Epithelial cell of esophagus (primary cell): ENCODE measurements at places on chromosomes 2 and 18.

GRCh38 chr2:8544786-8545694 is 136.8 kb upstream of the ID2 start:
- no peak for DNase-seq

GRCh38 chr2:196159221-196159892 is 12.0 kb downstream of the STK17B start:
- DNase-seq = no peak

- DNase-seq = peak; percentile 38
Measured at GRCh38 chr2:174337337-174338146, 2.8 kb downstream of the SP9 start.

DNA sequence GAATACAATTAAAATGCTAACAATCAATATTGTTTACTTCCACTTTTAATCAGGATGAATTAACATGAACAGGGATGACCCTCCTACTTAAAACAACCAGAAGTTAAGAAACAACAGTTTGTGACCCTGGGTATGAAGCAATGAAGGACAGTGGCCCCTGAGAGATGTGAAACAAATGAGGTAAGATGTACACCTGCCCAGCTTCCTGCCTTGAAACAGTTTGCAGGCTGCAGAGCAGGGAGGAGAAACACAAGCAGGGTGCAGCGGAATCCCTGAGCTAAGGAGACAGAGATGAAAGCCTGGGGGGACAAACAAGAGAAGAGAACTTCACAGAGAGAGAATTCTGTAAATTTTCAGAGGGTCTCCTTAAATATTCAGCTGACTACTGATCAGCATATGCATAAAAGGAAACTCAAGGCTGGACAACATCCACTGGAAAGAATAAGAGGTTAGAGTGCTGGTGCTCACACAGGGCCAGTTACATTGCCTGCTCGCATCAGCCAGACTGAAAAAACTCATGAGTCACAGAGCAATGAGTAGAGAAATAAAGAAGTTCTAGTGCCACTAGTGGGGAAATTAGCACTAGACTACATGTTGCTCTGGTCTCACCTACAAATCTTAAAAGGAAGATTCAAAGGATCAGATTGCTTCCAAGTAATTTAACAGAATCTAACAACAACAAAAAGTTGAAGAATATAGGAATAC is 106.4 kb downstream of the PID1 start:
- DNase-seq = peak; percentile 33

DNA sequence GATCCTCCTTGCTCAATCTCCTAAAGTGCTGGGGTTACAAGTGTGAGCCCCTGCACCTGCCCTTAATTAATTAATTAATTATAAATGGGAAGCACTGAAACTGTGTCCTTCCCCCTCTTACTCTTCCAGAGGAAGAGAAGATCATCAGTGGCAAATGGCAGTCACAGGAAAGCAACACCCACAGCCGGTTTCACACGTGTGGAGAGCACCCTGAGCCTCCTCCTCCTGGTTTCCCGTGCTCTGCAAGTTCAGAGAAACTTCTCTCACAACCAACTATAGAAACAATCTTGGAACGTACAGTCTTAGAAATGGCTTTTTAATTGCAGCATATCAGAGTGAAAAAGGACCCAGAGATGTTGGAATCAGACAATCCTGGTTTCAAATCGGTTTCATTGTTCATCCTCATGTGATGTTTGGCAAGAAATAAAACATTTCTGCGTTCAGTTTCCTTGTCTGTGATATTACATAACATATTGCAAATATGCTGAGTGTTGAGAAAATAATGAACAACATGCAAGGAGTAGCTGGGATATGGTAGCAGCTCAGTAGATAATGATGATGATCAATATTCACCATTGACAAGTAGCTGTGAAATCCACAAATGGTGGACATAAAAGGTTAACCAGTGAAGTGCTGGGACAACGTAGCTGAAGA is 141.0 kb upstream of the KCTD1 start:
- no peak for DNase-seq

GRCh38 chr18:72444798-72445155 is 99.4 kb downstream of the CBLN2 start:
- DNase-seq = no peak

GRCh38 chr2:28349546-28350165 is 43.0 kb upstream of the FOSL2 start:
- DNase-seq = no peak

GRCh38 chr2:197339016-197339415 is 28.4 kb upstream of the ANKRD44 start:
- DNase-seq = no peak

GRCh38 chr18:58908006-58908405 is 43.3 kb downstream of the ZNF532 start:
- no peak for DNase-seq

DNA sequence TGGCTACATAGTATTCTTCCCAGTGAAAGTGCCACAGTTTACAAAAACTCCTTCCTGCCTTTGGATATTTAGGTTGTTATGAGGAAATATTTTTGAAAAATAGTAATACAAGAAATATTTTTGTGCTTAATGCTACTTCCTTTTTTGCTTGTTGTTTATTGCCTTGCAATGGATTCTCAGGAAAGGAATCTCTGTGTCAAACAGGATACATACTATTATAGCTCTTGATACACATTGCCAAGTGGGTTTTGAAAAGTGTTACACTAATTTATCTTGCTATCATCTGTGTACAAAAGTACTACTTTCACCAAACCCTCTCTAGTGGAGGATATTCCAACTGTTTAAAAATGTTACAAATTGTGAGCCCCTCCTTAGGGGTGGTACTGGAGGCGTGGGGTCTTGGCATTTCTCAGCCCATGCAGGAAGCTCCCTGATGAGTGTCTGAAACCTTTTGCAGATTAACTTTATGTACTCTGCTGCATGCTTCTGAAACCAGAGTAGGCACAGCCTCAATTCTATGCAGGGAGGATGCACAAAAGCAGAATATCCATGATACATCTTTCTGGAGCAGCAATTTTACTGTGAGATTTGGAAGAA is 54.5 kb downstream of the EVA1A start:
- no peak for DNase-seq

DNA sequence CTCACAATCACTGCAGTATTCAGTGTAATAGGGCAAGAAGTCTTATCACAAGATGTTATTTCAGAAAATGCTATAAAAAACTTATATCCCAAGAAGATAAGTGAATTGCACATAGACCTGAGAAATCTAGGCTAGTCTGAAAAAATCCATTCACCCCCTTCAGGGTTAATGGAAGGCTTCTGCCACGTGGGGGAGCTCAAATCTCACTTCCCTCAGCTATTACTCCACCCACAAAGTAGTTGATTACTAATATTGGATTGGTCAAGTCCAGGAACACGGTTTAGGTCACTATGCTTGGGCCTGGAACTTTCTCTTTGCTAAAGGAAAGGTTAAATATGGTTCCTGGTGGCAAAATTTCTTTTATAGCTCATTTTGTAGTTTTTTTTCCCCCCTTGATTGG is 51.2 kb upstream of the ADAM23 start:
- peak; percentile 65 for DNase-seq

DNA sequence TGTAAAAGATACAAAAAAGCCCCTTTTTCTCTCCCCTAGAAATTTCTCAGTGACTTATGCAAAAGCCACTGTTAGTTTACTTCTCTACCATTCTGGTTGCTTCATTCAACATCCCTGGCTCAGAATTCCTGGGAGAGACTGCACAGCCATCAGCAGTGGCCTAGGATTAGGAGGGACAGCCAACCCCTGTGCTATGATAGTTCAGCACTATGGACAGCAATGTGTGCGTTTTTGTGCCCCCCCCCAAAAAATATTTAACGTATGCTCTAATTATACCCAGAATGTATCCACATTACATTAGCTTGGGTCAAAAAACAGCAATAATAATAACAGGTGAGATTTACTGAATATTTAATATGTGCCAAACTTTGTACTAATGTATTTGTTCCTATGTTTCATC is 29.0 kb downstream of the OSR1 start:
- DNase-seq = no peak

DNA sequence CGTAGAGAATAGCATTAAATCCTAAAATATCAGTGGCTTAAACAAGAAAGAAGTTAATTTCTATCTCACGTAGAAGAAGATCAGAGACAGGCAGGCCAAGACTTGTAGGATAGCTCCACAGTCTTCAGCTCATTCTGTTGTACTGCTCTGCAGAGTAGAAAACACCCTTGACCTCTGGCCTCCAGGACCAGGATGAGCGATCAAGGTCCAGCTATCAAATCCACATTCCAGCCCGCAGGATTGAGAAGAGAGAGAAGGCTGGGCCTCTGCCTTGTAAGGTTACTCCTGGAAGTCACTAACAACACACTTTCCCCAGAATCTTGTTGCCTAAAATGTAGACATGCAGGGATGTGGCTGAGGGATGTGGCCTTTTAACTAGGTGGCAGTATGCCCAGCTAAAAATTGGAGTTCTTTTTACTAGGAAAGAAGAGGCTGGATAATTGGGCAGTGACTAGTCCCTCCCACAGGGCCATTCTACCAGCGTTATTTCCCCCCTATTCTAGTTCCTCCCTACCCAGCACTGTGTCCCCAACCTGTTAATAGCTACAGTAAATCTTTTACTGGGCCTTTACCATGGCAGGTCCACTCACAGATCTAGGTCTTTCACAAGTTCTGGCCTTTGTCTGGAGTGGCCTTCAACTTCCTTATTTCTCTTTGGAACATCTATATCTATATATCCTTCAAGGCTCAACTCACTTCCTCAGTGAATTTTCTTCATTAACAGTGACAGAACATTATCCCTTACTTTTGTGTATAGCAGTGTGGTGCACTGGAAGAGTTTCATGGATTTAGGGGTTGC is 165.0 kb downstream of the DIS3L2 start:
- no peak for DNase-seq

DNA sequence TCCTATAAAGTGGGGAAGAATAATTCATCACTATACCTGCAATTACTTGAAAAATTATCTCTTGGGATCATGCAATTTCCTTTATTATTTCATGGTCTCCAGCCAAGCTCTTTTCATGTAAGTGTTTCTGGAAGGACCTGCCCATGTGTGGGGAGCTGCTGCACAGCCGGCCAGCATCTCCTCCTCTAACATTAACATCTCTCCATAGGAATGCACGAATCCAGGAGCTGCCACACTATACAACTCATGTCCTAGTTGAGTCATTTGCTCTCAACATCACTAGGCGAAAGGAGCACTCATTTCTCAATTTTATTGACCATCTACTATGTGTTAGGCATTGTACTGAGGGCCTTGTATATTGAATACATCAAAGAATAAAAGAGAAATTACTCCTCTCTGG is 144.3 kb upstream of the ERBB4 start:
- no peak for DNase-seq

DNA sequence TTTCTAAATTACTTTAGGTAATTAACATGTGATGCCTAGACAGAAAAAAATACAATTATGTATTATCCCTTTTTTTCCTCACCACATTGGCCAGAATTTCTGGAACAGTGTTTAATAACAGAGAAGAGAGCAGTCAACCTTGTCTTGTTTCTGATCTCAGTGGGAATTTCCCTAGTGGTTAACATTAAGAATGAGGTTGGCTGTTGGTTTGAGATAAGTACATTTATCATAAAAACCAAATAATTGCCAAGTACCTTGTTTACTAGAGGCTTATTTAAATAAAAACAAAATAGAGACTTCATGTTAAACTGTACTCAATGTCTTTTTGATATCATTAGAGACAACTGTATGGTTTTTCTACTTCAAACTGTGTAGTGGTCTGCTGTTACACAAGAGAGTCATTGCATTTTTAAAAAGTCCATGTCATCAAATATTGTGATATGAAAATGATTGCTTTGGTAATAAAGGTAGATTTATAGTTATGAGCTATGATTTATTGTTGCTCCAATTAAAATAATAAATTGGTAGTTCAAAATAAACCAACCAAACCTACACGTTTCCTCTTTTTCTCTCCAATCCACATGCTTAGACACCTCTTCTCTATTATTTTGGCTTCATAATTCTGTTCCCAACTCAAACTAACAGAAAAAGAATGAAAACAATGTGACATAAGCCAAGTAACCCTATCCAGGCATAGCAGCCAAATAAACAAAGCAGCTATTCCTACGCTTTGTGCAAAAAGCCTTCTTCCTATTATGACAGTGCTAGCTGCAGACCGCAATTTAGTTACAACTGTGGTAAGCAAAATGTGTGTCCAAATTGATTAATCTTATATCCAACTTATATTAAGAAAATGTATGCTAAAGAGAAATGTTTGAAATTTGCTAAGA is 20.9 kb upstream of the TANK start:
- peak; percentile 19 for DNase-seq

- DNase-seq = peak; percentile 77
Measured at GRCh38 chr2:40315683-40316082, 136.2 kb downstream of the SLC8A1 start.

DNA sequence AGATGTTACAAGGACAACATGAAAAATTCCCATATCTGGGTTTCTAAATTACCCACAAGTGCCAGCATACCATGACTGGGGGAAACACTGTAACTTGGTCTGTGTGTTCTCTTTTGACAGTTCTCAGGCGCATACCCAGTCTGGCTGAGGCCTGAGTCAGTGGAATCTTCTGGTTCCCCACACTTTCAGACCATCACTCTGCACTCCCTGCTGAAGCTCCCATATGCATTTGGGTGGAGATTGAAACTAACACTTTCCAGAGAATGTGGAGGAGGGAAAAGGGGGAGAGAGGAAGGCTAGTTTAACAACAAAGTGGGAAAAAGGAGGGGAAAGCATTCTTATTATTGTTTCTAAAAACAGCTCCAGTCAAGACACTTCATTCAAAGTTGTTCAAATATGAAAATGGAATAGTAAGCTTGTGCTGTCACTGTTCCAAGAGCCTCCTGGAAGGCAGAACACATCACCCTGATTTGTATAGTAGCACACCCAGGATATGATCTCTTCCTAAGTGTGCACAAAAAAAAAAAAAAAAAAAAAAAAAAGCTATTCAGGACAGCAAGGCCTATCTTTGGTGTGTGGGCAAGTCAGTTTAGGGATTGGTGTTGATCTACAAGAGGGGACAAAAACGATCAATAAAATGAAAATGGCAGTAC is 48.1 kb upstream of the CTIF start:
- DNase-seq = no peak

DNA sequence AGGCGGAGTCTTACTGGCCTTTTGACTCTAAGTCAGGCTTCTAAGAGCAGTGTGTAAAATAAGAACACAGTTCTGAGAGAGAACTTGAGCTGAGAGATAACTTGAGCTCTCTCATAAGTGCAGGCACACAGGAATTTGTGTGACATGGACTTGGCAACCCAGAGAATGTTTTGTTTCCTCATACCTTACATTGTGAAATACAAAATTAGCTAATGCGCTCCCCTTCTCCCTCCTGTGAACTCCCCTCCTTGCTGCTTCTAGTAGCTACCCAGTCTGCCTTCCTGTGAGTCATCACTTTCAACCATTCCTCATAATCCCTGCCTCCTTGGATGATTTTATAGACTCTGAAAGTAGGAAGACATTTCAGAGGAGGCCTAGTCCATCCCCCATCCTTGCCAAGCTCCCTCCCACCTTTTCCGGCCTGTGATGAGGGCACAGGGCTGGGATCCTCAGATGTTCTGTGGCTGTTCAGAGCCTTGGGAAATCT is 22.6 kb downstream of the FER1L5 start:
- DNase-seq = peak; percentile 98

DNA sequence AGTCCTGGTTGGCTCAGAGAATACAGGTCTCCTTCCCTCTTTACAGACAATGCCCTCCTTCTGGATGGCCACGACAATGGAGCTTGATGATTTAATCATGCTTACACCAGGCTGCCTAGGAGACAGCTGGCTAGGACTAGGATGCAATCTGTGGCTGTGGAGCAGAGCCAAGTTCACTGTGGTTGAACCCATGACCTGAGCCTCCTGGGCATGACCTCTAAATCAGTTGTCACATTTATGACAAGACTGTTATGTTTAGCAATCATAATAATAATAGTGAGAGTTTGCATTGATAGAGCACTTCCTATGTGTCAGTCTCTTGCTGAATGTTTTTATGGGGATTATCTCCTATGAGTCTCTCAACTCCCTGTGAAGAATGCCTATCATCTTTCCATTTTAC is 244.1 kb downstream of the ICOS start:
- DNase-seq = no peak
